Left kidney (tissue), 8 donors: ENCODE measurements at places on chromosomes 12 and 14. TPM values are rescaled to one million over a fixed set of nuclear protein-coding genes. Genes with fewer than 3 reads are reported as not detected.

Gene IRAK3
- polyA plus RNA-seq: 4.7 TPM

Gene SYNDIG1L
- 0.50 TPM for polyA plus RNA-seq

Gene TMEM229B
- polyA plus RNA-seq: 2.6 TPM

Gene TRPV4
- polyA plus RNA-seq: 16.5 TPM

Gene ADAM21
- polyA plus RNA-seq: 0.93 TPM
